ENCODE measurements at places on chromosomes 5 and 9.

DNA sequence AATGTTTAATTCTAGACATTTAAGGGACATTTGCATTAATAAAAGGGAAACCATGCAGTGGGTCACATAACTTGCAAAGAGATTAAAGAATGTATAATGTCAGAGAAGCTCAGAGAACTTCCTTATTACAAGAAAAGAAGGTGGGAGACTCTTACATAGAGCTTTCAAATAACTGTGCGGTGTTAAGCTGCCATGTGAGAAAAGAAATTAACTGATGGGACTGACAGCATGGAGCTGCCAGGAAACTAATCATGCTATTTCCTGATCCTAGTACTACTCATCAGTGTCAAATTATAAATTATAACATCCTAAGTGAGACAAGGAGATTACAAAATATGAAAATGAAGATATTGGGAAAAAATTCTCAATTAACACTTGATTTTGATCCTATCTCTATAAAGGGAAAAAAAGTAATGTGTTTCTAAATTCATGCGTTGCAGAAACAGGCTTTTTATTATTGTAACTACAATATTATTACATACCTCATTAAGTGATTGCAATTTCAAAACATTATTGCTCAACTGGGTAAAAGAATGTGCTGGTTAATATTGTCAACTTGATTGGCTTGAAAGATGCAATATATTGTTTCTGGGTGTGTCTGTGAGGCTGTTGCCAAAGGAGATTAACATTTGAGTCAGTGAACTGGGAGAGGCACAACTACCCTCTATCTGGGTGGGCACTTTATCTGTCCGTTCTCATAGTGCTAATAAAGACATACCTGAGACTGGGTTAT lies 609.5 kb upstream of the NUDT12 start:
- DNase-seq: no peak

DNA sequence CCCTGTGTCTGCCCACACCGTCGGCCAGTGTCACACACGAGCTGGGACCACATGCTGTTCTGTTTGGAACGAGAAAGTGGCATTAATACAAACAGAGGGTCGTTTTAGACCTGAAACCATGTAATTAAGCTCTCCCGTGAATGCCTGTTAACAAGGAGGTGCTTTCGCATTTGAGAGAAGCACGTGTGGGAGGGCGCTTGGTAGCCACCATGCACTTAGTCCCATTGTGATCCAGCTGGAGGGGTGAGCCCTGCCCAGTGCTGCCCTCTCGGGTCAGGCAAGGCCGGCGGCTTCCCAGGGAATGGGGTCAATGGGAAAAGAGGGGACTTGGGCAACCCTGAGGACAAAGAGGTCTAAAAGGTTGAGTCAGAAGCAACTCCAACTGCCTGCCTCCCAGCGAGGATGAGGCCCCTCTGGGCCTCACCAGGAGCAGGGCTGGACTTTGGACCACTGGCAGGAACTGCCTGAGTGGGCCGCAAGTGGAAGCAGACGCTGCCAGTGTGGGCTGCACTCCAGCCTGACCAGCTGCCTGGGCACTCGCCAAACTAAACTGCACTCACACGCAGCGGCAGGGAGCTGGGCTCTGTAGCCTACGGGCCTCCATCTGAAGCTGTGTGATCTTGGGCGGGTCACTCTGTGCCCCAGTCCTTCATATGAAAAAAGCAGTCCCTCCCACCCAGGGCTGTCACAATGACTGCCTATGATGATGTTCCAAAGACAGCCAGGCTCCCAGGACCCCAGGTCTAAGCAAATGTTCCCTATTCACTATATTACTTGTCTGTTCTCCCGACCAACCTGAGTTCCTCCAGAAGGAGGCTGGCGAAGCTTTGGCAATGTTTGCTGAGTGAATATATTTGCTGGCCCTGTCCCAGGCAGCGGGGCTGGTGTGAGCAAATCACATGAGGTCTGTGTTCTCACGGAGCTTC lies 195.7 kb downstream of the CDK5RAP2 start:
- no peak for DNase-seq

- no peak for DNase-seq
Measured at GRCh38 chr9:115300874-115301273, 182.9 kb upstream of the TNC start.

DNA sequence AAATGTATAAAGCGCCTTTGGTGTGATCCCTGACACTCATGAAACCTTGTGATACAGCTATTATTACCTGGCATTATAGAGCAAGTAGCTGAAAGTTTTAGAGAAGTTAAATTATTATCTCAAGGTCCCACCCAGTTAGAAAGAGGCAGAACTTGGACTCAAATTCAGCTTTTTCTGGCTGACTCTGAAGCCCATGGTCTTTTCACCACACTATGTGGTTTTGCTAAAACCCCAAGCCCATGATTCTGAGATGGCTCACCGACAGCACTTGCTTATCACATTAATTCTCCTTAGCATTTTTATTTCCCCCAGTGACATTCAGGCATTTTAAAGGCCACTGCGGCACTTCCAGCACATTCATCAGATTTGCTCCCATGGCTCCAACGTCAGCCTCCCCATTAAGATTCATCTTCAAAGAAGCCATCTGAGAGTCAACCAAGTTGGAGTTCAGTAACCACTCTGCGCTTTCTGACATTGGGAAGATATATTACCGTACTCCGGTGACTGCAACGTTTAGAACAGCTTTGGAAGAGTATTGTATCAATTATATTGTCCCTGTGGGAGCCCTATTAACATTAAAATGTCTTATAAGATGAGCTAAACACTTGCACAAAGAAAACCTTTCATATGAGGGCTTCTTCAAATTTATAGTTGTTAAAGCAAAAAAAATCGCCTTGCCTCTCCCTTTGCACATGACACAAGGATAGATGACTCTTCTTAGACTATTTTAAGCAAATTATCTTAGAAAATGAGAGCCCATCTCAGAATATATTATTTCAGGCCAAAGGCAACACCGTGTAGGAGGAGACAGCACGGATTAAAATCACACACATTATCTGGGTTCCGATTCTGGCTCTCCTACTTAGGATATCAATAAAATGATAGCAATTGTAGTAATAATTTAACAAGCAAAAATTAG lies 638.1 kb downstream of the ACTL7B start:
- DNase-seq: no peak

DNA sequence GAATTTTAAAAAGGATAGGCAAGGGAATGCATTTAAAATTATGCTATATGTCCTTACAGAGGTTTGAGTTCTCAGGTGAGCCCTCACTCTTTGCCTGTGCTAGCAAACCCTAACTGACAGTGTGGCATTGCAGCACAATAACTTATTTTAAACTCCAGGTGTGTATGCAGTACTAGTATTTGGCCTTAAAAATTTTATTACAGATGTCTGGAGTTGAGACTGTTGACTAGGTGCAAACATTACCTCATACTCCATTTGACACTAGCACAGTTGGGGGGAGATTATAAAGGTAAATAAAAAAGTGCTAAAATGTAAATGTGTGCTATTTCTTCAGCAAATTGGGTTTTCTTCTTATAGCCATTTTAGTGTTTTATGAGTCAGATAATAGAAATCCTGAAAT lies 407.7 kb downstream of the SH3GL2 start:
- no peak for DNase-seq

DNA sequence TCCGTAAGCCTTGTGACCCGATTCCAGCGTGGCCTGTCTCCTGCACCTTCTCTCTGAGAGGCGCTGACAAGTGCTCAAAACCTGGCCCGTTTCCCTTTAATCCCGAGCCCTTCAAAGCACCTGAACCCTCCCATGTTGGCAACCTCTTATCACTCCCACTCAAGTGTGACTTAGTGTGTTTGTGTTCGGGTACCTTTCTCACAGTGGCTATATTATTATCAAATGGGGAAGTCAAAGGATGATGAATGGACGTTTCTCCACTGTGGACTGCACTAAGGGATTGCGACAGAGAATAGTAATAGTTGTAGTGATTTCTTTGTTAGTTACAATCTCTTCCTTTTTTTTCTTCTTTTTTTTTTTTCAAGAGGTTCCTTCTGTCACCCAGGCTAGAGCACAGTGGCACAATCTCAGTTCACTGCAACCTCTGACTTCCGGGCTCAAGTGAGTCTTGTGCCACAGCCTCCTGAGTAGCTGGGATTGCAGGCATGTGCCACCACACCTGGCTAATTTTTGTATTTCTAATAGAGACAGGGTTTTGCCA lies 65.4 kb upstream of the TNFSF8 start:
- DNase-seq: no peak

- DNase-seq: peak; percentile 36
Measured at GRCh38 chr9:116998305-116998704, 311.2 kb downstream of the TRIM32 start.

DNA sequence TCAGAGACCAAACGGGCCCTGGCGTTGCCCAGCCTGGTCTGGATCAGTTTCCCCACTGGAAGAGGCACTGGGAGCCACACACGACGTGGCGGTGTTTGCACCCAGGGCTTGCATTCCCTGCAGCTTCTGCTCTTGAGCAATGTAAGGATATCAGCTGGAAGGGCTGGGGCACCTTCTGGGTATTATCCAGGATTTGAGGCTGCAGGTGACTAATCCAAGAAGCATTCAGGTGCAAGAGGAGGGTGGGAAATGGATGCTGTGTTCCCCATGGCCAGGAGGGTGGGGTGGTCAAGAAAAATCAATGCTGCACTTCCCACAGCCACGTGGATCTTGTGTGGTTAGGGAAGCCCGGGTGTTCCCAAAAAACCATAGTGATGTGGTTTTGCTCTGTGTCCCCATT lies 430.9 kb downstream of the IRX2 start:
- no peak for DNase-seq

GRCh38 chr9:129270205-129270604 lies 92.1 kb upstream of the IER5L start:
- DNase-seq: no peak
